Neural crest cell (in vitro differentiated cells): ENCODE measurements at places on chromosomes 11 and 22. TPM values are rescaled to one million over a fixed set of nuclear protein-coding genes. Genes with fewer than 3 reads are reported as not detected.

The C11orf65 gene
- 1.0 and 1.1 TPM in 2 replicates for total RNA-seq

The ASCL2 gene
- 0.16 TPM in 1 of 2 replicates, not detected in the other for total RNA-seq

The MFRP gene
- total RNA-seq, result not detected in 2 replicates

The KCNJ1 gene
- not detected in 2 replicates for total RNA-seq

The PSMA1 gene
- 172 and 190 TPM in 2 replicates for total RNA-seq

The OR8G1 gene
- total RNA-seq, result not detected in 2 replicates
